ENCODE measurements at places on chromosomes 13 and 19.

GRCh38 chr13:100565286-100565685 is 23.3 kb downstream of the GGACT start:
- no peak for DNase-seq

DNA sequence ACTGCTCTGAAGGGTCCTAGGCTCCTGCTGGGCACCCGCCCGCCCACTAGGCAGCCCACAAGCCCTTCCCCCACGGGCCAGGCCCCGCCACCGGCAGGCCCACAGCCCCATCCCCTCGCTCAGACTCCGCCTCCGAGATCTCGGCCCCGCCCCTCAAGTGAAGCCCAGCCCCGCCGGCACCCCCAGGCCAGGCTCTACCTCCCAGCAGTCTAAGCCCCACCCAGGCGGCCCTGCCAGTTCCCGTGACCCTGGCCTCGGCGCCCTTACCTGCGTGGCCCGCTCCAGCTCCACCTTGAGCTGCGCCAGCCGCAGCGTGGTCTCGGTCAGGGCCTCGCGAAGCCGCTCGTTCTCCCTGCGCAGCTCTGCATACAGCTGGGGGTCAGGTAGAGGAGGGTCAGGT is 16.3 kb downstream of the EPS8L1 start:
- no peak for DNase-seq

- DNase-seq = no peak
Observed at GRCh38 chr19:35349614-35350521, 2.2 kb downstream of the FFAR1 start.

- peak; percentile 53 for DNase-seq
Observed at GRCh38 chr19:45526143-45526542, 18.9 kb downstream of the VASP start.

DNA sequence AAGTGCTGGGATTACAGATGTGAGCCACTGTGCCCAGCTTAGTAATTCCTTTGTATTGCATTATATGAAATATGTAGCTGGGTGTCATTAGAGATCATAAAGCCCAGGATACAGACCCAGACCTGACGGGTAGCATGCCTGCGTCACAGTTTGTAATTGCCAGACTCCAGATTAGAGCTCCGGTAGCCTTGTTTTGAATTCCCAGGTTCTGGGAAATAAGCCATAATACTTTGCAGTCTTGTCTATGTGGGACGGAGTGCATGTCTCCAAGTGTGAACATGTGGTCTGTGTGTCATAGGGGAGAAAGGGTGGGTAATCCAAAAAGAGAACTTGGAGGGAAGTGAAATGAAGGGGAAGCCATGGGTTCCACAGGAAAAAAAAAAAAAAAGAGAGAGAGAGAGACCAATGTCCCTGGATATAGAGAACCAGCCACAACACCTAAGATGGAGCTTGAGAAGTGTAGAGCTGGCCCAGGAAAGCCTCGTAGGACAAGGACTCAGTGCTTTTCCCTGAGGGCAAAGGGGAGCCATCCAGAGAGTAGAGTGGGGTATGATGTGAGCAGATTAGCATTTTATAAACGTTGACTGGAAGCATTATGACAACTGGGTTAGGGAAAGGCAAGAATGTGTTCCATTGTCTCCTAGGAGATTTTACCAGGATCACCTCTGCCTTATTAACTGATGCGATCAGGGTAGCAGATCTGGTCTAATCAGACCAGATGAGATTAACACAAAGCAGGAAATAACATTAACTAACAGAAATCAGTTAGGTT is 2.6 kb downstream of the ZSCAN4 start:
- DNase-seq = no peak

DNA sequence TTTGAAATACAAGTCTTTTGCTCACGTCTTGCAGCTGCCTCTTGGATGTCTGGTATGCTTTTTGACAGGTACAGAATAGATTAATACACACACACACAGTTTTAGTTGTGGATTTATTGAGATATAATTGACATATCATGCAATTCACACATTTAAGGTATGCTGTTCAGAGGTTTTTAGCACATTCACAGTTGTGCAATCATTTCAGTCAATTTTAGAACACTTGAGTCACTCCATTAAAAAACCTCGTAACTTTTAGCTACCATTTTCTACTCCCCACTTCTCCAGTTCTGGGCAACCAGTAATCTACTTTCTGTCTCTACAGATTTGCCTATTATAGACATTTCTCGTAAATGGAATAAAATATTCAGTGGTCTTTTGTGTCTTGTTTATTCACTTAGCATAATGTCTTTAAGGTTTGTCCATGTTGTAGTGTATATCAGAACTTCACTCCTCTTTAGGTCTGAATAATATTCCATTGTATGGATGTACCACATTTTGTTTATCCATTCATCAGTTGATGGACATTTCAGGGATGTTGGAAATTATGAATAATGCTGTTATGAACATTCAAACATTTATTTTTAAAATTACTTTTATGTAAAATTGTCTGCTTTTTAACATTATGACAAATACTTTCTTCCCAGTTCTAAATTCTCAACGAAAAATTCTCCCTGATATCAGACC is 2.5 kb upstream of the ZMYM2 start:
- no peak for DNase-seq

- DNase-seq = no peak
Observed at GRCh38 chr19:7500811-7501450, 12.1 kb upstream of the PEX11G start.

- peak; percentile 74 for DNase-seq
Observed at GRCh38 chr13:105655046-105655445, 880.4 kb downstream of the EFNB2 start.

DNA sequence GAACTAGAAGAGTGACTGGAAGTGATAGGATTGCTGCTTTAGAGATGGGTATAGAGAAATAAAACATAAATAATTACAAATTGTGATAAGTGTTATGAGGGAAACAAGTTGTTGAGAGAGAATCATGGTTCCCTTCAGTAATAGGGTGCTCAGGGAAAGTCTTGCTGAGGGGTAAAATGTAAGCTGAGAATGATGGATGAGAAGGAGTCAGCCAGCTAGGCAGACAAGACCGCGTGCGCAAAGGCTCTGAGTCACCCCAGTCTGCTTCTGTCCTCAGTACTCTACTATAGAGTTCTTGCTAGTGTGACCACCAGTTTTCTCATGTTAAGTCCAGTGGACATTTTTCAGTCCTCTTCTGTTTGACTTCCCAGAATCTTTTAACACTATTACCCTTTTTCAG is 39.5 kb downstream of the PCCA start:
- peak; percentile 10 for DNase-seq

DNA sequence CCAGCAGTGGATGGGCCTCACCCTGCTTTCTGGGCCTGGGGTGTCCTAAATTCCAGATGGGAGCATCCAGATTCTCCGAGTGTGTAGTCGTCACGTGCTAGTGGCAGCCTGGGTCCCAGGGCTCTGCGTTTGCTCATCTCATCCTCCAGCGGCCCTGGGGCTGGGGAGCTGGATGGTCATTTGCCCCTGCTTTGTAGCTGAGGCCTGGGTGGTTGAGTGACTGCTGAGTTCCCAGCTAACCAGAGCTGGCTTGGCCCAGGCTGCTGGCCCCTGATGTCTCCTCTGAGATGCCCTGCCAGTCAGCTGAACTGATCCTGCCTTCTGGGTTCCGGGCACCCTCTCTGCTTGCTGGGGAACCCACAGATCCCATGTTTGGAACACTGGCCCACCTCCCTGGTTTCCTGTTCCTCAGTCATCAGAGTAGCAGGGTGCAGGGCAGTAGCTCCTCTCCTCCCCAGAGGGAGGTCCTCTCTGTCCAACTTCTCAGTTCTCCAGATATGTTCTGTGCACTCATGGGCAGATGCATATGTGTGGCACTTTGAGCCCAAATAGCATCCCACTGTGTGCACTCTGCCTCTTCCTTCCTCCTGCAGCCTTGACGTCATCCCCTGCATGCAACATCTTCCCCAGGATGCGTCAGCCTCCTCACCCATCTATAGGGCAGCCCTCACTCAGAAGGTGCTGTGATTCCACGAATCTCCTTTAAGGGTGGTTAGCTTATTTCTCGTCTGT is 22.4 kb upstream of the CRTC1 start:
- no peak for DNase-seq

GRCh38 chr19:44582581-44583265 is 30.6 kb upstream of the IGSF23 start:
- no peak for DNase-seq

- DNase-seq = no peak
Observed at GRCh38 chr13:90882551-90882950, 464.9 kb upstream of the MIR17HG start.

DNA sequence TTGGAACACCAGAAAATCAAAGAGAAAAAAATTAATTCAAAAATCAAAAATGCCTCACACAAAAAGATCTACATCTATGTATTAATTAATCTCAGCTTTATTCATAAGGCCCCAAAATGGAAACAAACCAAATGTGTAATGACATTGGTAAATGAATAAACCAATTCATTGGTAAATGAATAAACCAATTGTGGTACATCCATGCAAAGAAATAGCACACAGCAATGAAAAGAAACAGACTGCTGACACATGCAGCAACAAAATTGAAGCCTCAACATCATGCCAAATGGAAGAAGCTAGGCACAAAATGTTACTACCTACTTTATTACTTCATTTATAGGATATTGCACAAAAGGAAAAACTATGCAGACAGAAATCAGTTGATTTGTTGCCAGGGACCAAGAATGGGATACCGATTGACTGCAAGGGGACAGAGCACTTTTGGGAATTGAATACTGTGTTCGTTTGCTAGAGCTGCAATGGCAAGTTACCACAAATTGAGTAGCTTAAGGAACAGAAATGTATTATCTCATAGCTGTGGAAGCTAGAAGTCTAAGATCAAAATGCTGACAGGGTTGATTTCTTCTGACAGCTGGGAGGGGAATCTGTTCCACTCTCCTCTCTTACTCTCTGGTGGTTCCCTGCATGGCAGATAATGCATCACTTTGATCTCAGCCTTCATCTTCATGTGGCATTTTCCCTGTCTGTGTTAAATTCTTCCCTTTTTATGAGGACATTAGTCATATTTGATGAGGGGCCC is 252.8 kb downstream of the RFC3 start:
- no peak for DNase-seq

DNA sequence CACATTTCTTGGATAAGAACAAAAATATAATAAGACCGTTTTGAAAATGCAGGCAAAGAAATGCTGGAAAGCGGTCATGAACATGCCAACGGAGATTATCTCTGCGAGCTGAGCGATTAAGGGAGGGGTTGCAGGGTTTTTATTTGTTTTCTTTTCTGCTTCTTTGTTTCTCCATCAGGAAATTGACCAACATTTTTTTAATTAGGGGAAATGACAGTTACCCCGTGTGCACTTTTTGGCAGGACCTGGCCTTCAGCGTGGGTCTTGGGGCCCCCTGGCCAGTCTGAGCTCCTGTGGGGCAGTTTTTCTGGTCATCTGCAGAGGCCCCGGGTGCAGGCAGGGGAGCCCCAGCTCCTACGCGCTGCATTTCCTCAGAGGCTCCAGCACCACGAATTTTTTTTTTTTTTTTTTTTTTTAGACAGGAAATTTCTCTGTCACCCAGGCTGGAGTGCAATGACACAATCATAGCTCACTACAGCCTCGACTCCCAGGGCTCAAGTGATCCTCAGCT is 31.3 kb upstream of the HOMER3 start:
- no peak for DNase-seq

- no peak for DNase-seq
Observed at GRCh38 chr19:12990431-12990830, 4.8 kb upstream of the NFIX start.

- DNase-seq = no peak
Observed at GRCh38 chr19:33686262-33686661, 64.5 kb downstream of the CHST8 start.

DNA sequence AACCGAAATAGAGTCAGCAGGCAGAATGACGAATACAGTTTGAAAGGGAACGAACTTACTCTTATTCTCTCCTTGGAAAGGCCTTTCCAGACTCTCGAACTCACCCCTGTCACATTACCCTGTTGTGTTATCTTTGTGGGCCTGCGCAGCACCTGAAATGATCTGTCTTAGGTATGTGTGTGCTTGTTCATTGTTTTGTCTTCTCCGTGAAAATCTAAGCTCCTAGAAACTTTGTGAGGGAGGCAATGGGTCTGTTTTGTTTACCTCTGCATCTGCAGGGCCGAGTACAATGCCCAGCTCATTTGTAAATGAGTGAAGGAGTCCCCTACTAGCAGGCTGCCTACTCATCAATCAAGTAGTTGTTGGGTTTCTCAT is 19.6 kb downstream of the HMGB1 start:
- DNase-seq = no peak

DNA sequence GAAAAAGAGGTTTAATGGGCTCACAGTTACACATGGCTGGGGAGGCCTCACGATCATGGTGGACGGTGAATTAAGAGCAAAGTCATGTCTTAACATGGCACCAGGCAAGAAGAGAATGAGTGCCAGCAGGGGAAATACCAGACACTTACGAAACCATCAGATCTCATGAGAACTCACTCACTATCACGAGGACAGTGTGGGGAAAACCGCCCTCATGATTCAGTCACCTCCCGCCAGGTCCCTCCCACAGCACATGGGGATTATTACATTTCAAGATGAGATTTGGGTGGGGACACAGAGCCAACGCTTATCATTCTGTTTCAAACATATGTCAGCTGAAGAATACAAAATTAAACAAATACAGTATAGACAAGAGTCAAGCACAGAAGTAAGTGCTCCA is 165.1 kb downstream of the PCCA start:
- no peak for DNase-seq

DNA sequence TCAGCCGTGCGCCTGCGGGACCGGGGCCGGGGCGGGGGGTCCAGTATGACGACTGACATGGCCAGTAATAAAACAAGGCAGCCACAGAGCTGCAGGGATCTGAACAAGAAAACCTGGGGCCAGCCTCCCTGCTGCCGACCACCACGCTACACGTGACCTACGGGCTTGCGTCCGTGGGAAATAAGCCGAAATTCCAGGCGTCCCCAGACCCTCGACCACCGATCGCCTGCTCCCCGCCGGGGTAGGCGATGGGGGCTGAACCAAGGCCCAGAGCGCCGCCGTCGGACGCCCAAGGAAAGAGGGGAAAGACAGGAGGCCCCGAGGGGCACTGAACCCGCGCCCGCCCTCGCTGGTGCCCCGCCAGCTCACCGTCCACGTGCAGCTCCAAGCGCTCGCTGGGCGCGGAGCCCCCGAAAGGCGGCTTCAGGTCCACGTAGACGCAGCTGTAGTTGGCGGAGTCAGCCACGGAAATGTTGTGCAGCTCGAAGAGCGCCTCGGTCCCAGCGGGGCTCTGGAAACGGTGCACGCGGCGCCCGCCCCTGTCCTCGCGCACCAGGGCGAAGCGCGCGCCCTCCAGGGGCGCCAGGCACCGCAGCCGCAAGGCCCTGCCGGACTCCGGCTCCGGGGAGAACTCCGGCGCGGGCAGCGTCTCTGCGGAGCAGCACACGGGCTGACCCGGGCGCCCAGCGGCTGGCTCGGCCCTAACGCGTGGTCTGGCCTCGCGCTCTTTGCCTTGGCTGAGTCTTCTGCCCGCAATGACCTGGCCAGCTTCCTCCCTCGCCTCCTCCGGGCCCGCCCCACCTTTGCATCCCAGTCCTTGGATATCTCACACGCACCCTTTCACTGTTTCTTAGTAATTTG is 3.1 kb downstream of the A1BG start:
- no peak for DNase-seq

- DNase-seq = peak; percentile 78
Observed at GRCh38 chr13:49444524-49445395, 686 bp downstream of the SETDB2 start.

- no peak for DNase-seq
Observed at GRCh38 chr19:38654628-38655055, 7.2 kb downstream of the ACTN4 start.

- DNase-seq = no peak
Observed at GRCh38 chr13:37097076-37097475, 8.4 kb downstream of the CSNK1A1L start.

GRCh38 chr13:27662738-27663470 is 41.2 kb downstream of the POLR1D start:
- DNase-seq = no peak
